ENCODE measurements at places on chromosomes 4 and X.
A peak's percentile ranks its signal among the peaks of the same experiment; 100 is the strongest.

- DNase-seq: peak; percentile 90
Observed at GRCh38 chr4:6974138-6974848, 64.7 kb downstream of the TBC1D14 start.

DNA sequence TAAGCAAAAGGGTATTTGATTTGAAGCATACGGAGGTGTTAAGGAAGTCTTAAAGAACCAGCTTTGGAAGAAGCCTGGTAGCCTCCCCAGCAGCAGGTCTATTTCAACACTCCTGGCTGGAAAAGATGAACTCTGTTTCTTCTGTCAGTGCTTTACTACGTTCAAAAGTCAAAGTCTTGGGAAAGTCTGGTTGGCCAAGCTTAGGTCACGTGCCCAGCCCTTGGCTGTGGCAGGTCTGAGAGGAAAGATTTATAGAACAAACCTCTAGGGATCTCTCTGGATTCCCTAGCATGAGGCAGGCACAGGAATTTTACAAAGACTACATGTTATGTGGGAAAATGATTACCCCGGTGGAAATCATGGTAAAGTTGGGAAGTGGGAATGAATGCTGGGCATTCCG, 8.6 kb upstream of the ARHGAP10 start:
- DNase-seq: no peak

DNA sequence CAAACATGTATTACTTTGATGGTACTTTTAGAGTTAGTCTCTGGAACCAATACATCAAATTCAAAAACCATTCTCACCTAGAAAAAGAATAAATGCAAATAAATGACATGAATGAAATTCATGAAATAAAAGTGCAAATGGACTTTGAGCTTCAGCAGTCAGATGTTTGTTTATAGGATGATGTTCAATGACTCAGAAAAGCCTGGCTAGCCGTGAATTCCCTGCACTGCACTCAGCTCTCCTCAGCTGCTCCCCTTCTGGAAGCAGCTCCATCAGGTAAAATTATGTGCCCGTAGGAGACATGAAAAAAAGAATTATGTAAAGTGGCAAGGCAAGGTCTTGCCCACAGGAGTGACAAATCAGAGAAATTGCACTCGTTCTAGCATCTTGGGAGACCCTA, 390.6 kb downstream of the GPM6A start:
- DNase-seq: no peak

DNA sequence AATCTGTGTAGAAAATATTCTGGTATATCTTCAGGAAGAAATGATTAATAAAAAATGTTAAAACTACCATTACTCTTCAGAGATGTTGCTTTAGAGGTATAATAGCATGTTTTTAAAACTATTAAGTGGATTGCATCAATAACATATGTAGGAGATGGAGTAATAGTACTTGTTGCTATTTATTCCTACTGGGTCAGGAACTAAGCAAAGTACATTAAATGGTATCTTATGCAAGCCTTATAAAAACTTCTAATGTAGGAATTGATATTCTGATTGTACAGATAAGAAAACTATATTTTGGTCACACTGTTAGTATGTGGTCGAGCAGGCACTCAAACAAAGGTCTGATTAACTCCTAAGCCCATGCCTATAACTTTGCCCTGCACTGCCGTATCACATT, 31.4 kb upstream of the PDLIM5 start:
- DNase-seq: no peak

- DNase-seq: no peak
Observed at GRCh38 chr4:78787392-78788006, 11.3 kb downstream of the BMP2K start.

GRCh38 chr4:158817562-158818296, 48.9 kb downstream of the FNIP2 start:
- no peak for DNase-seq

DNA sequence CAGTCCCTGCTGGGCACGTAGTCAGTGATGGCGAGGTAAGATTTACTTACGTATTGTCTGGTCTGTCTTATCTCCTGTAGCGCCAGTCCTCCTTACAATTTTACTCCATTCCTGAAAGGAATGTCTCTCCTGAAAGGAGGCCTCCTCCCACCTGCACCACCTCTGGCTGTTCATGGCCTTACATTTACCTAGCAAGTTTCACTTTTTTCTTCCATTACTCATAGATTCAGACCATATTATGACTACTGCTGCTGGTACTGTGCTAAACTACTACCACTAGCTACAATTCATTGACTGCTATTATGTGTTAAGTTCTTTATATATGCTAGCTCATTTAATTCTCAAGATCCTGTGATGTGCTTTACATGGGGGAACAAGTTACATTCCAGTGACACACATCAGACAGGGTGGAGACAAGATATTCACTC, 189.9 kb downstream of the BMPR1B start:
- DNase-seq: no peak

DNA sequence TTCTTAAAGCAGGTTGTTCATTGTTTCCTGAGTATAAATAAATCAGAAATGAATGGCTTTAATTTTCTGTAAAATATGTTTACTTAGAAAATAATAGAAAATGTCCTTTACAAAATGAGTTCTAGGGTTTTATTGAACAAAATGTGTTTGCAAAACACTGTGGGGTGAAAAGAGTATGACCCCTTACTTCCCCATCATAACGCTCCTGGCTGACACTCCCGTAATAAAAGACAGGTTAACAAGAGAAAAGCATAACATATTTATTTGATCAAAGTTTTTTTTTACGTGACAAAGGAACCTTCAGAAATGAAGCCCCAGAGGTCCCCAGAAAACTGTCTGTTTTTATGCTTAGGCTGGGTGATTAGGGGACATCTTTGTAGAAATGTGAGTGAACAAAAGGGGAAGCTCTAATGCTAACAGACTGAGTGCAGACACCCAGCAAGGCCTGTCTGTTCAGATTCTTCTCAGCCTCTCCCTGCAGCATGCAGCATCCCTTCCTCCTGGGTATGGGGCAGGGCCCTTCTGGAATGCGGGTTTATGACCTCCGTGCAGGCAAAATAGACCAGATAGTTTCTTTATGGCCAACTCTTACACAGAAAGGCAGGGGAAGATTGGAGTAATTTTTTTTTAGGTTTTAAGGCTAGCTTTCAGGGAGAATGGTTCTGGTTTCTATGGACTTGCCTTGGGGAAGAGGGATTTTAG, 26.1 kb downstream of the ZFP42 start:
- no peak for DNase-seq

DNA sequence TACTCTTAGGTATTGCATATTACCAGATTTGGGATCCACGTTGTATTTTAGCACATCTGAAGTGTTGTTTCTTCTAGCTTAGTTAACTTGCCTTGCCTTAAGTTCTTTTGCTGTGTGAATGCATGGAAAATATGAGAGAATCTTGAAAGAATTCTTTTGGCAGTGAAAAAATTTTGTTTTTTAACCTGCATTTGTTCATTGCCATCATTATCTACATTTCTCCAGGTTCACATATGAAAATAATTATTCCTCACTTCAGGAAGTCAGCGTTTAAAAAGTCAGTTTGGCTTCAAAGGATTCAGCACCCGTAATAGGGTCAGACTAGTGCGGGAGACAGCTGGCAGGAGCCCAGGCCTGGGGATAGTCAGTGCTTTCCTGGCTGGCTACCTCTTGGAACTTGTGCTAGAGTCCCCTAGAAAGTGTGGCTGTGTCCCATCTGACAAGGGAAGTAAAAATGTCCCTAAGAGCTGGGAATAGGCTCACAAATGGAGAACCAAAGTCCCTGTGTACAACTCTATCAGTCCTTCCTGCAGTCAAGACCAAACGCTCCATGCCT, 251.9 kb upstream of the KLF3 start:
- no peak for DNase-seq

- peak; percentile 66 for DNase-seq
Observed at GRCh38 chr4:76738086-76738931, 159.6 kb downstream of the SOWAHB start.

GRCh38 chrX:41384051-41384705, 50.2 kb downstream of the DDX3X start:
- peak; percentile 82 for DNase-seq

- no peak for DNase-seq
Observed at GRCh38 chr4:16865897-16866283, 32.6 kb downstream of the LDB2 start.

DNA sequence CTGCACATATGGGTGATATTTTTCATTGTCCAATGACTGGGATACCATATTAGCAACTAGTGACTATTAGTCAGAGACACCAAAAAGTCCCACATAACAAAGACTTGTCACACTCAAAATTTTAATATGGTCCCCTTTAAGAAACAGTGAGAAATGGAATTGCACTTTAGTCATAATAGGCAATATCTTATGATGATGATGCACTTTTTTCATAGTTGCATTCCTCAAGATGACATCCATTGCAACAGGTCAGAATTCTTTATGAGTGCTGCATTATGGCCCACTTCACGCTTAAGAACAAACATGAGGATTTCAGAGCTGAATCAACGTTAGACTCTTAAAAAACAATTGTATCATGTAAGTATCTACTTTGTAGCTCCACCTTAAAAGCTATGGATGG, 608.4 kb upstream of the HTR2C start:
- no peak for DNase-seq

GRCh38 chr4:68859655-68860054, 43.9 kb downstream of the UGT2B10 start:
- DNase-seq: no peak

DNA sequence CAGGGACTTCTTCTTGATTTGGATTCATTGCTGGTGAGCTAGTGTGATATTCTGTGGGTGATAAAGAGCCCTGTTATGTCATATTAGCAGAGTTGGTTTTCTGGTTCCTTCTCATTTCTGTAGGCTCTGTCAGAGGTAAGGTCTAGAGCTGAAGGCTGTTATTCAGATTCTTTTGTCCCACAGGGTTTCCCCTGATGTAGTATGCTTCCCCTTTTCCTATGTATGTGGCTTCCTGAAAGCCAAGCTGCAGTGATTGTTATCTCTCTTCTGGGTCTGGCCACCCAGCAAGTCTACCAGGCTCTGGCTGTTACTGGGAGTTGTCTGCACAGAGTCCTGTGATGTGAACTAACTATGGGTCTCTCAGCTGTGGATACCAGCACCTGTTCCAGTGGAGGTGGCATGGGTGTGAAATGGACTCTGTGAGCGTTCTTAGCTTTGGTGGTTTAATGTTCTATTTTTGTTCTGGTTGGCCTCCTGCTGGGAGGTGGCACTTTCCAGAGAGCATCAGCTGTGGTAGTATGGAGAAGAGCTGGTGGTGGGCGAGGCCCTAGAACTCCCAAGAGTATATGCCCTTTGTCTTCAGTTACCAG, 373.7 kb downstream of the AR start:
- DNase-seq: no peak

DNA sequence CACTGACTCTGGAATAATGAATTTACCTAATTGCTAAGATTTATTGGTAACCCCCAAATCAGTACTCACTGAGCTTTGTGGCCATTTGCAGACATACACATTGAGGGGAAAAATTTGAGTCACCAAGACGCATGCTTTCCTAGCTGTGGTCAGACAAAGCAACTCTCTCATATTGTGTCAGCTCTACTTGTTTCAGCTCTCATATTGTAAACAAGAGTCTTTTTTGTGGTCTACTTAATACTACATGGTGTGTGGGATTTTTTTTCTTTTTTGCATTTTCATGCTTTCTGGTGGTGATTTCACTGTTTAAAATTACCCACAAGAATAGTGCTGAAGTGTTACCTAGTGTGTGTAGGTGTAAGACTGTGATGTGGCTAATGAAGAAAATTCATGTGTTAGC, 428.2 kb upstream of the GALNT7 start:
- no peak for DNase-seq

- no peak for DNase-seq
Observed at GRCh38 chrX:104195013-104195412, 28.8 kb downstream of the FAM199X start.

GRCh38 chr4:126306152-126306869, 991.6 kb downstream of the FAT4 start:
- DNase-seq: peak; percentile 67

Data from right atrium auricular region (tissue), 2 donors.